ENCODE measurements at places on chromosomes 3 and 15. TPM values are rescaled to one million over a fixed set of nuclear protein-coding genes. Genes with fewer than 3 reads are reported as not detected.
A peak's percentile ranks its signal among the peaks of the same experiment; 100 is the strongest.

The AADACL2 gene
- total RNA-seq = not detected

The PLSCR2 gene
- not detected for total RNA-seq

The ATP13A5 gene
- total RNA-seq = not detected

The UBA5 gene
- 39.2 TPM for total RNA-seq

DNA sequence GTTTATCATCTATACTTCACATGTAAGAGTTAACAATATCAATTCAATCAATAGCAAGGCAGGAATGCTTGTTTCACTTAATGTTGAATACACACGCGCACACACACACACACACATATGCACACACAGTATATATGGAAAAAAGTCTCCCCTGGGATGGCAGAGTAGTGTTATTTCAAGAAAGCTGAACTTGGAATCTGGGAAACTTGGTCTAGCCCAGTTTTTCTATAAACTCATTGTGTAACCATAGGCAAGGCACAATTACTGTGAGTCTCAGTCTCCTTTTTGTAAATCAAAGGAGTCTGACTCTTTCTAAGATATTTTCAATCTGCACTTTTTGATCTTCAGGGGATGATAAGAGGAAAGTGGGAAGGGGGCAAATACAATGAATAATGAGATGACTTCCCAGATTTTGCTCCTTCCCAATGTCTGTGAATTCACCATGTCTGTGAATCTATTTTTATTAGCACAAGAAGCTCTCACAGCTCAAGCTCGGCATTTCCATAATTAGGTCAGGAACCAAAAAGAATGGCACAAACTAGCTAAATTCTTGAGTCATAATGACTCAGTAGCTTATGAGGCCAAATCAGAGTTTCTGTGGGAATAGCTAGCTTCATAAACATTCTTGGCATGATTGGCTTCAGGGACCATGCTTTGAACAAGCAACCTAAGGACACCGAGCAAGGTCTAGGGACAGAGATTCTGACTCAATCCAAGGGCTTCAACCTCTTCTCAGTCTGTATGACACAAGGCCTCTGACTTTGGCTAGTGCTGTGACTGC is 227.4 kb upstream of the DCBLD2 start:
- DNase-seq = no peak

GRCh38 chr3:190566043-190566933 is 52.4 kb downstream of the IL1RAP start:
- DNase-seq = peak; percentile 6

DNA sequence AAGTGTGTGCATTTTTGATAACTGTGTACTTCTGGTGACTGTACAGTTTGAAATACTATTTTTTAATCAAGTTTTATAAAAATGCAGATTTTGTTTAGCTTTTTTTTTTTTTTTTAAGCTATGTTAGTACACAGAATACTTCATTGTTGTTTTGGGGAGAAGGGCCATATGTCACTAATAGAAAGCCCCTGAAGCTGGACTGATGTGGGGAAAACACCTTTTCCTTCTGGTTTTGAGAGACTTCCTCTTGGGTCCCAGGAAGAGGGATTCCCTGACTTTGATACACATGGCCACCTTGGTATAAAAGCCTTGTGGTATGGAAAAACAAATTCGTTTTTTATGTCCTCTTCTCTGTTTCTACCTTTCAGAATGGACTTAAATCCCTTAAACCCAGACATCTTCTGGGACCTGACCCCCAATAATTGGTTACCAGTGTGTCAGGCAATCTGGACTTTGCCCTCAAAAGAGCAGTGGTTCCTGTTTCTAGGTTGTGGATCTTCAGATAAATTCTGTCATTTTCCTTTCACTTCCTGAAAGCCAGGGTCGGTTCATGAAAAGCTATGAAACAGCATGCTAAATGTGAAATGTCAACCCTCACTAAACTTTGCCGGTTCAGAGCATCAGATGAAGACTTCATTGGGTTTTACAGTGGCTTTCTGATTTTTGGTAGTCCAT is 31.1 kb upstream of the BLOC1S6 start:
- no peak for DNase-seq

DNA sequence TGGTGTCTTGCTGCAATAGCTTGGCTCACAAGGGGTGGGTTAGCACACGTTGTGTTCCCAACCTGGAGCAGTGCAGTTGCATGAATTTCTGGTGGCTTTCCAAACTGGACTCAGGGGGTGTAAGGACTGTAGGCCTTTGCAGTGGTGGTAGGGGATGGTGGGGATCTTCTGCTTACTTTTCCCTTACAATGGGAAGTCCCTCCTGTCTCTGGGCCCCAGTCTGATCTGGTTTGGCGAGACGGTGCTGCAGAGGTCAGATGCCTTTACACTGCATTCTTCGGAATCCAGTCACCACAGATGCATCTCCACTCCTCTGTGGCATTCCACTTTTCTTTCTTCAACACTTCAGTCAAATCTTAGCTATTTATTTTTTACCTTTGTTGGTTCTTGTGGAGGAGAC is 132.1 kb downstream of the DOCK3 start:
- no peak for DNase-seq

GRCh38 chr15:64459066-64459781 is 1.2 kb upstream of the ZNF609 start:
- no peak for DNase-seq

DNA sequence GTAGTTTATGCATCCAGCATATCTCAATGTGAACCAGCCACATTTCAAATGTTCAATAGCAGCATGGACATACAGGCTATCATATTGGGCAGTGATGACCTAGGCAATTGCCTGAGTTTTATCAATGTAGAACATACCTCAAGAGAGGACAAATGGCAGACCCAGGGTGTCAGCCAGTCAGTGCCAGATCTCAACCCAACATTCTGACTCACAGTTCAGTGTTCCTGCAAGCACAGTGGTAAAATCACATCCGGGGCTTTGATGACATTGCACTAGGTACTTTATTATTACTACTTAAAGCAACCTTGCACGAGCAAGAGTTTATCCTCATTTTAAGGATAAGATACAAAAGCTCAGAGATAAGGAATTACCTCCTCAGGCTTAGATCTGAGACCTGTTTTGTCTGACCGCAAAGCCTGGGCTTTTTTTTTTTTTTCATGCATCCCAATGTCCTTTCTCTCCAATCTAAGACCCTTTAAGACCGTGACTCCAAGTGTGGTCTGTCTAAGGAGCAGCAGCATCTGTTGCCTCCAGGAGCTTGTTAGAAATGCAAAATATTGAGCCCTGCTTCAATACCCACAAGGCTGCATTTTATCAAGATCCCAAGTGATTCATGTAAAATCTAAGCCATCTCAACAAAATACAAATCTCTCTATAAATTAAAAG is 60.1 kb downstream of the SLC12A1 start:
- no peak for DNase-seq

- no peak for DNase-seq
These were observed 60.3 kb downstream of the RGMA start for GRCh38 chr15:93028632-93029213.

DNA sequence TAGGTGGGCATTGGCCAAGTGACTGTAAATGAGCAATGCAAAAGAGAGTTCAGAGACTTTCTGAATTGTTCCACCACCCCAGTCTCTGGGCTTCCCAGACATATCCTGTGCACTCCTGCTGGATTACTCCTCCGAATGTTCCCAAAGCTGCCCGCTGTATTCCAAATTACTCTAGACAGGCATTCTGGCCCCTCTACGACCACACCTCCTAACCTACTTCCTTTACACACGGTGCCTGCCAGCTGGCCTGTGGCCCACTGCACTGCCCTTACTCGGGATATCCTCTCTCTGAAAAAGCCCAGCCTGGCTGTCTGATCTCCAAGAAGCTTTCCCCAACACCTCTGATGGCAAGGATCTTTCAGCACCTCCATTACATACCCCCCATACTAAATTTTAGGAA is 66.6 kb downstream of the DUT start:
- DNase-seq = no peak

GRCh38 chr15:41661518-41662225 is 1.5 kb downstream of the MGA start:
- DNase-seq = peak; percentile 70

DNA sequence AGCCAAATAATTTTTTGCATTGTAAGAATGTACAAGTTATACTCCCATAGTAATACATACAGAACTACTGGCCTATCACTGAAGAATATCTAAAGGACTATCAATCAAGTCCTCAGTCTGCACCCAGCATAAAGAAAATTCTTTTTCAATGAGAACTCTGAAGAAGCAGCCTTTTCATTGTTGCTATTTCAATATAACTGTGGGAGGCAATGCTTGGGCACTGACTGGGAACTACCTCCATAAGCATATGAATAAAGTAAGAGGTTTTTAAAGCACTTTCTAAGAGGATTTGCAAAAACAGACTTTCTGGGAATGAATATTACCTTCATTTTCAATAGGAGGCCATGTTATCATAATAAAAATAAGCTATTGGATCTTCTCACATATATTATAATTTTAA is 24.6 kb upstream of the NECTIN3 start:
- DNase-seq = no peak

Data from CD4-positive, alpha-beta T cell (primary cell).